AG20443 (cell line): ENCODE measurements at places on chromosomes 6 and 20.

GRCh38 chr6:34305982-34306708, 57.3 kb upstream of the SMIM29 start:
- DNase-seq = peak; percentile 21

GRCh38 chr20:51553897-51554486, 11.5 kb upstream of the NFATC2 start:
- DNase-seq = peak; percentile 84

GRCh38 chr6:162090734-162091133, 636.8 kb downstream of the PRKN start:
- peak; percentile 56 for DNase-seq

DNA sequence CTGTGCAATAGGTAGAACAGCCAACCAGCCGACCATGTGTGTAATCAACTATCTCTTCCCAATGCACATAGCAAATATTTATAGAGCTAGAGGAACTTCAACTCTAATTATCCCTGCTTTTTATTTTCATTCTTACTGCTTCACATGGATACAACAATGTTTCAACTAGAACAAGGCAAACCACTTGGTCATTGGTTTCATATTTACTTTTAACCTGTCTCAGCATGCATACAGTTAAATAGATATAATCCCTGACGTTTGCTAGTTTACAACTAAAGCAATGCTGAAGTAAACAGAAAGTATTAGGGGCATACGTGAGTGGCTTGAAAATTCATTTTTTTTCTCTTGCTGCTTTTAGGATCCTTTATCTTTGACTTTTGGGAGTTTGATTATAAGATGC, 318.5 kb upstream of the MAP3K7 start:
- no peak for DNase-seq

DNA sequence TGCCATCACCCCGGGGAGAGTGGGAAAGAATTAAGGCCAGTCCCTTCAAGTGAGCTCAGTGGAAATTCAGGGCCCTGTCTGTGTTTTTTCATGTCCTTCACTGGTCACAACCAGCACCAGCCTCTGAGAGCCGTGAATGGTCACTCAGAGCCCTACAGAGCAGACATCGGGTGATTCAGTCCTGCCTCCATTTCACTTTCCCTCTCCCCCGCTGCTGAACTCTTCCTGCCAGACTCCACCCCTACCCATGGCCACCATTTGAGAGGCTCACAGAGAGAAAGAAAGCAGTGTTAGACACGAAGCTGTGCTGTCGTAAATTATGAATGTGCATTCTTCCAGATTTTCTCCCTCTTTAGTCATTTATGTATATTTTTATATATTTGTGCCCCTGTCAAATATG, 5.4 kb downstream of the R3HDML start:
- peak; percentile 57 for DNase-seq
